ENCODE measurements at places on chromosomes 7 and 10.

GRCh38 chr10:124600051-124600880, 138.6 kb downstream of the LHPP start:
- no peak for DNase-seq

GRCh38 chr10:25666276-25666675, 267.8 kb upstream of the MYO3A start:
- no peak for DNase-seq

DNA sequence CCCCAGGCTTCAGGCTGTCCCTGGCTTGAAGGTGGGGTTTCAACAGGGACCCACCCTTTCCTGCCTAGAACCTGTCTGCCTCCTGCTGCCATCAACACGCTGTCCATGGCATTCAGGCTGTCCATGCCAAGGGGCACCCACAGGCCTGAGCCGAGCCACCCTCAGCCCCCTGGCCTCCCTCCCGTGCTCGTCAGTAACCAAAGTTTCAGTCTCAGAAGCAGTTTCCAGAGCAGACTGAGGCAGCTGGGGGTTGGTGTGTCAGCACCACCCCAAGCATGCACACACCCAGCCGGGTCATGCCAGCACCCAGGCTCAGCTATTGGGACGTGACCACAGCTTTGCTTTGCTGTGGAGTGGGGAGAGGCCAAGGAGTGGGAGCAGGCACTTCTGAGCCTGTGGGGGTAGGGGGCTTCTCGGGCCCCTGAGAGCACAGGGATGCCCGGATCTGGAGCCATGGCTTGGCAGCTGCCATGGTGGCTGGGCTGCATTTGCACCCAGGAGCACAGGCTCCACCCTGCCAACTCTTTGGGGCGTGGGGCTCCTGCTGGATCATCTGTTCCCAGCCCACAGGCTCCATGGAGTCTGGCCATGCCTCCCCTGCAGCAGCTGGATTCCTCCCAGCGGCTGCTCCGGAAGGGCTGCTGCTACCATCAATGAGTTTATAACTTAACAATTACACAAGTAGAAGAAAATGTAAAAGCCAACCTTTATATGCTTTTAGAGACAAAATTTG, 314.5 kb upstream of the SEMA3C start:
- no peak for DNase-seq

DNA sequence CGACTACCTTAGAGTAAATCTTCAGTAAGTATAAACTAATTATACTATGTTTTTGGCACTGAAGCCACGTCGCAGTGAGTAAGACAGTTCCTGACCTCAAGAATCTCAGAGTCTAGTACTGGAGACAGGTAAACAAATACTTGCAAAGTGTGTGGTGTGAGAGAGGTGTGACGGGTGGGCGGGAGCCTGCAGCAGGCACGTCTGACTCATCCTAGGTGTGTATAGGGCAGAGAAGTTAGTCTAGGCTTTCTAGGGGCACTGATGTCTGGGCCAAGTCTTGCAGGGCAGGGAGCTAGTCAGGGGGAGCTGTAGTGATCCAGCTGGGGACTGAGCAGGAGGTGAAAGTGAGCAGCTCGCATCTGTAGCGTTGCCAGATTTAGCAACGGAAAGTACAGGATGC, 35.9 kb upstream of the SFTPD start:
- no peak for DNase-seq

DNA sequence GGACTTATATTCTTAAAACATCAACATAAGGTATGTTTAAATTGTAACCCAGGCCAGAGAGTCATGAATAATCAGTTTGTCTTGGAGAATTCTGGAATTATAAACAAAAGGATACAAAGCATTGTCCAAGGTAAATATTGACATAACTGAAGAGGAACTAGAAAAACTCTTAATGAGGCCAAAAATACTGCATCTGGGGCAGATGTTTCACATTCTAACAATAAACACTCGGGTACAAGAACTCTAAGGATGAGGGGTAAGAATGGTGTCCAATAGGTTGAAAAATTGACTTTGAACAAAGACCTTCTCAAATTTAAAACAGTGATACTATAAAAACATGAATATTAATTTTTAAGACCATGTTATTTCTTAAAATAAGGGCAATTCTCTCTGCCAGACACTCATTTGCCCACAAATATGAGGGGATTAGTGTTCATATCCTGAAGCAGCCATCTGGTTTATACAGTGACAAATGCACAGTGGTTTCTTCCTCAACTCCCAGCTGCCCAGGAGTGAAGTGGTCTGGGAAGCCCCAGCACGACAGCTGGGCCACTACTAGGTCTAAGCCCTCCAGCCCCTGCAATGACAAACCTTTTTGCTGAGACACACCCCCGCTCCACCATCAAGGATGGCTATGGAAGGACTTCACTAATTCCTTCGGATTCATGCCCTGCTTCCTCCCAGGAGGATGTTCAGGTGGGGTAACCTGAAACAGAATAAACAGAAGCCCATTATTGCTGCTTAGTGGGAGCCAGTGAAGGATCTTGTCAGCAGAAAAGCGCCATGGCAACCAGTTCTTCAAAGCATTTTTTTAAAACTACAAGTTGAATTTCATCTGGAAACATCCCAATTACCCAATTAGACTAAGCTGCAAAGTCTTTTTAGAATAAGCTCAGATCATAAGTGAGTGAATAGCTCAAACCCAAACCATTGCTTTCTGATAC, 107.5 kb upstream of the ARID5B start:
- DNase-seq, result peak; percentile 44

GRCh38 chr7:101614098-101614938, 14.8 kb downstream of the MYL10 start:
- no peak for DNase-seq

GRCh38 chr7:57772126-57772924, 322.3 kb downstream of the ZNF716 start:
- no peak for DNase-seq

- DNase-seq, result no peak
Observed at GRCh38 chr7:132869166-132869861, 212.6 kb downstream of the CHCHD3 start.

DNA sequence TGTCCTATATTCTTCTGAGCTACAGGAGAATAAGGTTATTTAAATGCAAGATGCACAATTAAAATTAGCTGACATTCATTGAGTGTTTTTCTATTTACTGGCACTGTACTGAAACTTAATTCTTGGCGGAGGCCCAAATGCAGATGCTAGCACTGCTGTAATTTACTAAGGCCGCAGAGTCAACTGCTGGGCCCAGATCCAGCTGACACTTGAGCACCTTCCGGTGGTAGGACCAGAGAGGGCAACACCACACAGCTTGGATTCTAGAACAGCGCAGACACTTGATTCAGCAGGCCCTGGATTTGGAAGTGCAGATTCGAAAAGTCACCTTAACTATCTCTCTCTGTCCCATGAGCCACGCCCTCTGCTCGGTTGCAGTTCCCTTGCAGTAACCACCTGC, 228.6 kb upstream of the TMEM72 start:
- DNase-seq, result no peak

DNA sequence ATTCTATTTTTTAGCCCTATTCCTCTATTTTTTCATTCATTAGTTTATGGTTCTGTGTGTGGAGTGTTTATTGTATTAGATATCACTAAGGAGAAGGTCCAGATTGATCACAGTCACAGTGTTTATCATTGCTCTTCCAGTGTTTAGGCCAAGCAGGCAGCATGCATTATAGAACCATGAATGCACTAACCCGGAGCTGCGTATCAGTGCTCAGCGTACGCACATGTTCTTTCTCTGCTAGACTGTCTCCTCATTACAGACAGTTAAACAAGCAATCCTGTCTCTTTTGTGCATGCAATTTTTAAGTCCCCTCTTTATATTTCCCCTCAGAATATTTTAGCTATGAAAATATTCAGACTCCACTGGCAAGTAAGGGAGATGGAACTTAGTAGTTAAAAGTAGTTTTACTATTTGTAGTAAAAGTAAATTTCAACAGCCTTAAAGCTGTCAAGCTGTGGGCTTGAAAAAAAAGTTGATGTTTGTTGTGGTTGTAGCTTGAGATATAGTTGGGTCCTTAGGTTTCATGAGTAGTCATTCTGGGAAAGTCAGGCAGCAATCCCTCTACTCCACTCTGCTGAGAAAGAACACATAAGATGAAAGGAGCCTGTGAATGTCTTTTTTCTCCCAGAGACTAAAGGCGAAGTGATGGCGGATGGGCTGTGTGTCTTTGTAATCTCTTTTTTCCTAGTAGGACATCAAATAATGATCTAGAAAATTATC, 260.4 kb downstream of the CDK14 start:
- no peak for DNase-seq

- DNase-seq, result no peak
Observed at GRCh38 chr7:83613232-83613631, 35.7 kb downstream of the SEMA3E start.

DNA sequence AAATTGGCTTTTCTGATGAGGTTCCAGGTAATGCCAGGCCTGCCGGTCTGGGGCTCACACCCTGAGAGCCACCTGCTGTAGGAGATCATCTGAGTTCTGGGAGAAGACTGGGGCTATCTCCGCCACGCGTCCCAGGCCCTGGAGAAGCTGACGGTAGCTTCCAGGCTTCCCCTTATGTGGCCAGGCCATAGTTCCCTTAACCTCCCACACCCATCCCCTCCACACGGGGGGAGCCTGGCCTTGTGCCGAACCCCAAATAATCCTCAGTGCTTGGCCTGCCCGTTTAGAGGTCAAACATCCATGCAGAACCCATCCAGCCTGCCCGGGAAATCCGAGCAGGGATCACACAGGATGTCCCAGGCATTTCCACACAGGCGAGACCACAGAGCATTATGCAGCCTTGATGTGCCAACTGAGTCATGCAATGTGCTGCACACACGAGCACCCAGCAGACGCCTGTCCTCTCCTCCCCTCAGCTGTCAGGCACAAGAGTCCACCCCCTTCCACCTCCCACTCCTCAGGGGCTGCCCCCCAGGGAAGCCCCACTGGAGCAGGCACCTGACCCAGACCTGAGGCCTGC, 176.2 kb downstream of the PRKAG2 start:
- DNase-seq, result no peak

DNA sequence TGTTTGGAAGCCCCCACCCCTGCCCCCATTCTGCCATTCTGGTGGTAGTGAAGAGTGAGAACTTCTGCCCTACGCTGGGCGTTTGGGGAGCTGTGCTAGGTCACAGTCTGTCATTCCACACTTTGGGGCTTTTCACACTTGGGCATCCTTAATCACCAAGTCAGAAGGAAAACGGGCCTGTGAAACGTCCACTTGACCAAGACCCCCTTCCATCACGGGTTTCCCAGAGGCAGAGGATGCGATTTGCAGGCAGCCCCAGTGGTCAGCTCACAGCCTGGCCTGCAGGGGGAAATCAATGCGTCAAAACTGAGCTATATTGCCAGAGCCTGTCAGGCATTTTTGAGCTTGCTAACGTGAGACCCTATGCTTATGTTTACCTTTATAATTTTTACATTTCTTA, 663.3 kb upstream of the MGMT start:
- no peak for DNase-seq

- DNase-seq, result no peak
Observed at GRCh38 chr7:155254018-155254417, 43.7 kb upstream of the INSIG1 start.
